ENCODE measurements at places on chromosomes 16 and 17.

DNA sequence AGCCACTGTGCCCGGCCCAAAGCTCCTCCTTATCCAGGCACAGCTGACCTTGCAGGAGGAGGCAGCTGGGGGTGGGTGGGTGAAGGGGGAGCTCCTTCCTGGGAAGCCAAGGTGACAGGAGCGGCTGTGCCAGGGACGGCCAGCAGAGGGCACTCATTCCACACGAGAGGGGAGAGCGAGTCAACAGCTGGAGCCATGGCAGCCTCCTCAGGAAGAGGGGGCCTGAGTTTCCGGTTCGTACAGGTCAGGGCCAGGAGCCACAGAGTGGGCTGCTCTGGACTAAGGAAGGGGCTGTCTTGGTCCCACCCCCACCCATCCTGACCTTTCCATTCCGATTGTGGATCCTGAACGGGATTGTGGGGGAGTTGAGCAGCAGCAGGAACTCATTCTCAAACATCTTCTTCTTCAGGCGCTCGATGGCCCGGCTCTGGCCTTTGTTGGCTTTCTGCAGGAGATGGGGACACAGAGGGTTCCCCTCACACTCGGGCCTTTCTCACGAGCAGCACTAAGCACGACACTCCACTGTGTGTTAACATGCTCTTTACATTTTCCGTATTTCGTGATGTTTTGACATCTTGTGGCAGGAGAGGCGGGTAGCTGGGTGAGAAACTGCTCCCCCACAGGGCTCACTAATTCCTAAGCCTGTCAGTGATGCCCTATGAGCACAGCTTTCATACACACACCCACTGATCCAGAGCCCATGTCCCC is 61.6 kb downstream of the TIMM22 start:
- no peak for DNase-seq

- DNase-seq, result no peak
These were observed 1.1 kb upstream of the SMTNL2 start for GRCh38 chr17:4583206-4583605.

DNA sequence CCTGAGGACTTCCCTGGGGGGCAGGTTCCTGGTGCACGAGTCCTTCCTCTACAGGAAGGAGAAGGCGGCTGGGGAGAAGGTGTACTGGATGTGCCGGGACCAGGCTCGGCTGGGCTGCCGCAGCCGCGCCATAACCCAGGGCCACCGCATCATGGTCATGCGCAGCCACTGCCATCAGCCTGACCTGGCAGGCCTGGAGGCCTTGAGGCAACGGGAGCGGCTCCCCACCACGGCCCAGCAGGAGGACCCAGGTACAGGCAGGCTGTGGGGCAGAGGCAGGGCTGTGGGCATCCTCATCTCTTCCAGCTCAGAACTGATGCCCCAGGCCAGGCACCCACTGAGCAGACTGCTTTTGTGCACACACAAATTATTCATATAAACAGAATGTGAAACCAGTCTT is 25.9 kb upstream of the KREMEN2 start:
- no peak for DNase-seq

DNA sequence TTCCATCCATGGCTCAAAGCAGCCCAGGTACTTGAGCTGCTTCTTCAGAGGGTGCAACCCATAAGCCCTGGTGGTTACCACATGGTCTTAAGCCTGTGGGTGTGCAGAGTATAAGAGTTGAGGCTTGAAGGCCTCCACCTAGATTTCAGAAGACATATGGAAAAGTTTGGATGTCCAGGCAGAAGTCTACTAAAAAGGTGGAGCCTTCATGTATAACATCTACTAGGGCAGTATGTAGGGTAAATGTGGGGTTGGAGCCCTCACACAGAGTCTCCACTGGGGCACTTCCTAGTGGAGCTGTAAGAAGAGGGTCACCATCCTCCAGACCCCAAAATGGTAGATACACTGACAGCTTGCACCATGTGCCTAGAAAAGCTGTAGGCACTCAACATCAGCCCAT is 120.9 kb downstream of the HS3ST3A1 start:
- no peak for DNase-seq

DNA sequence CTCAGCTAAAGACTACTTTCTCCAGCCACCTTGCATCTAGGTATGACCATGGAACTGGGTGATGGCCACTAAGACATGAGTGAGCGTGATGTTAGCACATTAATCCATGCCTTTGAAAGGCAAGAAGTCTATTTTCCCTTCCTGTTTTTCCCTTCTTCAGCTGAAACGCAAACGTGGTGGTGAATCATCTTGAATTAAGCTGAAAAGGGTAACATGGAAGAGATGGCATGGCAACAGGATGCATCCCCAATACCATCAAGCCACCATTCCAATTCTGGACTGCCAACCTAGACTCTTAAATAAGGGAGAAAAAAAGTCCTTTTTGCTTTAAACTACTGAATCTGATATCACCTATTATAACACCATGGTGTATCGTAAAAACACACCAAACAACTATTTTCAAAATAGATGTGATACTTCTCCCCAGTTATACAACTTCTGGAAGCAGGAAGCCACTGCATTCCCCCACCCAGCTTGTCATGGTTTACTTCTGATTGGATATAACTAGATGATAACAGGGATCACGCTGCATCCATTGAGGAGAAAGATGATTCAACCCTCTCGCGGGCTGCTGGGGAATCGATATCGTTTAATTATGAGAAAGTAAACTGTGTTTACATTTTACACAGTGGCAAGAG is 368.6 kb downstream of the CDH13 start:
- no peak for DNase-seq

GRCh38 chr16:1945559-1946391 is 2.8 kb upstream of the MSRB1 start:
- DNase-seq, result no peak

- no peak for DNase-seq
These were observed 23.9 kb downstream of the NFAT5 start for GRCh38 chr16:69589434-69590269.

GRCh38 chr17:81207610-81208581 is 14.9 kb downstream of the CEP131 start:
- DNase-seq, result no peak

GRCh38 chr17:28978356-28978964 is 27.1 kb upstream of the PHF12 start:
- DNase-seq, result no peak

DNA sequence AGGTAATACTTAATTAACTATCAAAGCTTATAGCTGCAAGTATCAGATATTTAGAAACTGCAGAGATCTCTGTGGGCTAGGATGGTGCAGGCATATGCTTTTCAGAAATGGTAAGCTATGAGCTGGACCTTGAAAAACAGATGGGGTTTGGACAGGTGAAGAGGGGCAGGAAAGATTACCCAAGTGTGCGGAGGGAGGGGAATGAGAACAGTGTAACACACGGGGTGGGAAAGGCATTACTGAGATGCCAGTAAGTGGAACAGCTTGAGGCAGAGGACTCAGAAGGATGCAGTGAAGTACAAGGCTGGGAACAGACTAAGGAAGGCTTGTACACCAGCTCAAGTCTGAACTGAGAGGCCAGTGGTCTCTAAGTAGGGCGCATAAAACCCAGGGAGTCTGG is 22.1 kb upstream of the EVPL start:
- no peak for DNase-seq

- DNase-seq, result no peak
These were observed 7.3 kb downstream of the THRA start for GRCh38 chr17:40069751-40070708.

DNA sequence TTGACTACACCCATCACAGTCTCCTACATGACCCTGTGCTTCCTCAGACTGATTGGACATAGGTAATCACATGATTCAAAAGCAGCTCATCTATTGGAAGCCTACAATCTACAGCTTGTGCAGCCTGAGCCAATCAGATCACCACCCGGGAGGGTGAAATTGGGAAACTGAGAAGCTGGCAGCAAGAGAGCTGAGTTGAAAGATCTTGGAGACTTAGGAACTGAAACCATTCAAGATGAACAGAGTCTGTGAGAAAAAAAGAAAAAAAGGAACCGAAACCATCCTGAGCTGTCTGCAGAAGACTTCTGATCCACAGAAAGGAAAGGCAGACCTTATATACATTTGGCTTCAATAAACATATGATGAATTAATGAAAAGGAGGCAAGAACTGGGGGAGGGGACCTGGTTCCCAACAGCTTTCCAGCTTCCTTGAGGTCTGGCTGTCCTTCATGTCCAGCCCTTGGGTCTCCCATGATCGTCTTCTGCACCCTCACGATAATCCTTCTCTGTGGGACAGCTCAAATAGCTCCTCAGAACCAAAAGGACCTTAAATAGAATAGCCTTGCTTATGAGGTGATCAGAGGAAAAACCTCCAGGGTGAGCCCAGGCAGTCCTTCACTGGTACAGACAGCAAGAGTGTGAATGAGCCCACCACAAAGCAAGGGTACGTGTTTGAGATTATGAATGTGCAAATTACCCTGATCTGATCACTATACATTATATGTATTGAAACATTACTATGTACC is 32.6 kb downstream of the PLXDC1 start:
- DNase-seq, result no peak

GRCh38 chr17:2841606-2842005 is 45.4 kb downstream of the RAP1GAP2 start:
- no peak for DNase-seq

- no peak for DNase-seq
These were observed 141.5 kb downstream of the TOX3 start for GRCh38 chr16:52405441-52405840.

DNA sequence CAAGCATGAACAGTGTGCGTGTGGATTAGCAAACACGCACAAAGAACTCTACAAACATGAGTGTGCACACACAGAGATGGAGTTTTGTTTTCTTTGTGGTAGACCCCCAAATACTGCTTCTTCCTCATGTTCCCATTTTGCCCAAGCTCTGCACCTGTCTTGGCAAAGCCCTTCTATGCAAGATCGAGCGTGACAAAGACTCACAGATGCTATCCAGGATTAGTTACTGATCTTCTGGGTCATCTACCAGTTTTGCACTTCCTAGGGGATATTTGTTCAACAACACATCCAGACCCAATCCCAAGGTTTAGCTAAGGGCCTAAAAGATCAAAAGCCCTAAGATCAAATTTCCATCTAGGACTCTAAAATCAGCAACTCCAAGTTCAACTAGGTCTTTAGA is 16.0 kb downstream of the LRRC36 start:
- no peak for DNase-seq

GRCh38 chr17:4407851-4408250 is 25.9 kb upstream of the SPNS3 start:
- DNase-seq, result no peak

GRCh38 chr16:86517033-86517432 is 6.7 kb downstream of the FOXF1 start:
- DNase-seq, result no peak

DNA sequence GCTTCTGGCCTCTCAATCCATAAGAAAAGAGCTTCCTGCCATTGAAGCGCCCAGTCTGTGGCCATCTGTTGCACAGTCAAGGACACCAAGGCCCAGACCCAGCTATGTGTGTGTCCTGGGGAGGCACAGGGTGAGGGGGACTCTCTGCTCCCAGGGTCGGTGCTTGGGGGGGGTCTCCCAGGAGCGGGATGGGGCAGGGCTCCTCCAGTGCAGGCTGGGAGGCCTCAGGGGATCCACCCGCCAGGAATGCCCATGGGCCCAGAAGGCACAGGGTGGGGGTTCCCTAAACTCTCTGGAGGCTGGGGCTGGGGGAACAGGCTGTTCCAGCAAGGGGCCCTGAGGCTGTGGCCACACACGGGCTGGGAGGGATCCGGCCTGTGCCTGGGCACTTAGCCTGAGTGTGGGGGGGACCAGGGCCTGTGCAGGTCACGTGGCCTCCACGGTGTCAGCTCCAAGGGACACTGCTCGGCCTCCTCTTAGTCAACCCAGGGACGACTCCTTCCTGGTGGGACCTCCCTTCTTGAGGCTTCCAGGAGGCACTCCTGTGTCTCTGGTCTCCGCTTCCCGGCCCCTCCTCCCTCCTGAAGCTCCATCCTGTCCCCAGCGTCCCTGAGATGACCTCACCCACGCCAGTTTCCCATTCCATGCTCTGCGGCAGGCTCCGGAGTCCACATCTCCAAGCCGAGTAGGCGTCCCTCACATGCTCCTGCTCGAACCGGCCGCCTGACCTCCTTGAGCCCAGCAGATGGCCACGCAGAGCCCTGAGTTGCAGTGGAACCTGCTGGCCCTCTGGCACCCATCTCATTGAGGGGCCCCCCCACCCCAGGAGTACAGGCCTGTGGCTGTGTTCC is 23.1 kb upstream of the BAHCC1 start:
- DNase-seq, result no peak

- DNase-seq, result no peak
These were observed 70.2 kb downstream of the PARN start for GRCh38 chr16:14559809-14560241.

DNA sequence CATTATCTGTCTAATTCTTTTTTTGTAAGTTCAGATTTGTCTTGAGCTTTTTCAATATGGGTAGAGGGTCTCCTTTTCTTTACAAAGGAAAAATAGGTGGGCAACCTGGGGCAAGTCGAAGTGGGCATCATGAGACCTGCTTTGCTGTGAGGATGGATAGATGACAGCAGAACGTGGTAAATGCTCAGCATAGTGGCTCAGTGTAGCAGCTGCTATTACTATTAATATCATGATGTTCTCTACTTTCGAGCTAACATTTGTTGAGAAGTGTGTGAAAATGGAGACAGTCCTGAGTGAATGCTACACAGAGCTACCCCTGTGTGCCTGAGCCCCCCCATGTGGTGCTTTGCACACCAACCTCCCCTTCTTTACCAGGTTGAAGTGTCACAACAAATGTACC is 39.0 kb upstream of the LGALS9 start:
- no peak for DNase-seq

GRCh38 chr16:55035029-55035428 is 104.4 kb downstream of the IRX5 start:
- DNase-seq, result no peak

DNA sequence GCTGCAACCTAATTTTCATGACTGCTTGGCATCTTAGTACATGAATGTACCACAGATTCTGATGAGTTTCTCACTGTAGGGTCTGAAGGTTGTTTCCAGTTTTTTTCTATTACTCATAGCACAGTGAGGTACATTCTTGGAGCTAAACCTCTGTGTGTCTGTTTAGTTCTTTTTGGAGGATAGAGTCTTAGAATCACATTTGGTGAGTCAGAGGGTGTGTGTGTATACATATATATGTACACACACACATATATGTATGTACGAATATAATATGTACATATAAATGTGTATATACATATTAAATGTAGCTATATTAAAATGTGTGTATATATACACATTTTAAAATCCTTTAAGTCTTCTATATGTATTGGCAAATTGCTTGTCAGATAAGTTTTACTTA is 72.9 kb downstream of the NTN1 start:
- no peak for DNase-seq

DNA sequence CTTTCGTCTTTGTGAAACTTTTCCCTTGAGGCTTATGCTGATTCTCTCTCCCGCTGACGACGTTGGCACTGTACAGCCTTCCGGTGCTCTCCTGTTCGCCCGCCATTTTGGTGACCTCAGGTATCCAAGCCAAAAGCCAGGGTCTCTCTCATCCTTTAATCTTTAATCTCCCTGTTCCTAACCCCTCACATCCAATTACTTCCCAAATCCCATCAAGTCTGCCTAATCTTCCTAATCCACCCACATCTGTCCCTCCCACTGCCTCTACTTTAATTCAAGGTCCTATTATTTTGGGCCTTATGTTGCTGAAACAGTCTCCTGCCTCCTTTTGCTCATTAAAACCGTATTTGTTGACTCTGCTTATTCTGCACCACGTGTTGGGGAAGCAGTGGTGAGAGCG is 7.3 kb downstream of the WRAP53 start:
- DNase-seq, result no peak
